ENCODE measurements at places on chromosomes 6 and 20.

GRCh38 chr6:161622779-161623178 is 348.9 kb upstream of the AGPAT4 start:
- DNase-seq: no peak

DNA sequence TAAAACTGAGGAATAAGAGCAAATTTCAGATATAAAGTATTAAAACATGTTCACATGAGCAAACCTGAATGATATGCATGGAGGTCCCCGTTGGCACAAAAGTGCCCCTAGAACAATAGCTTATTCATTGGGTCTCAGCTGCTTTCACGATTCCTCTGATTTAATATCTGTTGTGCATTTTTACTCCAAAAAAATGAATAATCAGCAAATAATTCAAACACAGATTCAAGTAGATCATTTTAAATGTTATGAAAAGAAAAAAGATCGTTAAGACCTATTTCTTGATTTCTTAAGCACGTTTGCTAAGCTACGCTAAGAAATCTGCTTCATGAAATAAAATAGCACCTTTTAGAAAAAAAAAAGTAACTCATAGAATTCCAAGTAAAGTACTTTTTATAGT is 21.7 kb downstream of the HUS1B start:
- no peak for DNase-seq

DNA sequence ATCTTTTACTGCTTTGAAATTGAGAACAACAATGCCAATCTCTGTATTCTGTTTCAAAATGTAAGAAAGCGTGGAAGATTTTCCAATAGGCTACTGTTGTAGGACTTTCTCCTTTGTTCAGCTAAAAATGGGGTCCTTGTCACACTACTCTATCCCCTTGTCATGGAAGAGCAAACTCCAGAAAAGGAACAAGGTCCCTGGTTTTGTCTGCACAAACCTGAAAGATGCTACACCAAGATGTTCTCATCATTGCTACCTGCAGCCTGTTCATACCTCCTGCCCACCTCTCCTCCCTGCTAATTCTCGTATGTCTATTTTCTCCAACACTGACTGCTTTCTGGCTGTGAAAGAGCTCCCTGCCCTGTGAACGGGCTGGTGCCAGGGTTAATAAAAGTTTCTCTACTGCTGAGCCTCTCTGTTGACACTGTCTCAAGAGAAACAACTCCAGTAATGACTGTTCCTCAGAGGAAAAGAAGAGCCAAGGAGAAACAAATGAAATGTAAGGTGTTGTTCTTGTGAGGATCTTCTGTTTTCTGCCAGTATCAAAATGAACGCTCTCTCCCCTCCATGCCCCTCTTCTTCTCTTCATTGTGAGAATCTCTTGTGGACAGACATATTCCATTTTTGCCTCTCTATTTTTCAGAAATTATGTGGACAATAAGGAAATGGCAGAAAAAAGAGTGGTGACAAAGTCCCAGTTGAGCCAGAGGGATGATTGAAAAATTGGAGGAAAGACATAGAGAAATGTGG is 287.1 kb downstream of the ADGB start:
- no peak for DNase-seq

GRCh38 chr6:116779573-116780164 is 14.2 kb upstream of the FAM162B start:
- DNase-seq: no peak

GRCh38 chr6:45428727-45429126 is 51.0 kb upstream of the SUPT3H start:
- DNase-seq: no peak

- no peak for DNase-seq
These were observed 131.8 kb downstream of the CFAP61 start for GRCh38 chr20:20184149-20184548.
